ENCODE measurements at places on chromosomes 6 and 20.

GRCh38 chr6:142952614-142953013 is 7.6 kb upstream of the HIVEP2 start:
- no peak for DNase-seq

- no peak for DNase-seq
Measured at GRCh38 chr6:75273009-75273408, 11.6 kb downstream of the TMEM30A start.

- DNase-seq, result no peak
Measured at GRCh38 chr6:154814063-154814462, 80.8 kb downstream of the SCAF8 start.

DNA sequence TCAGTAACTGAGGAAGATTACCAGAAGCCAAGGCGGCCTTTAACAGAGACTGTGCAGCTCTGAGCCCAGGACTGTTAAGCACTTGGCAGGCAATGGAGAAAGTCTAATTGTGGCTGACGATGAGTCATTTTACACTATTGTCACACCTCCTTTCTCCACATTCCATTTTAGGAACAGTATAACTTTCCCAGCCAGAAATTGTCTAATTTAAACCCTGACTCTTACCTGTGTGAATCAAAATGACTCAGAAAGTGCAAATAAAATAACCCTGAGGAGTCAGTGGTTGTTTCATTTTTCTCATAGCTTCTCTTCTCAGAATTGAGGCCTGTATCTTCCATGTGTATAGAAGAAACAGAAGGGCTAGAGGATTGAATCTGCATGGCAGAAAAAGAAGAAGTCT is 40.0 kb upstream of the OPN5 start:
- no peak for DNase-seq

DNA sequence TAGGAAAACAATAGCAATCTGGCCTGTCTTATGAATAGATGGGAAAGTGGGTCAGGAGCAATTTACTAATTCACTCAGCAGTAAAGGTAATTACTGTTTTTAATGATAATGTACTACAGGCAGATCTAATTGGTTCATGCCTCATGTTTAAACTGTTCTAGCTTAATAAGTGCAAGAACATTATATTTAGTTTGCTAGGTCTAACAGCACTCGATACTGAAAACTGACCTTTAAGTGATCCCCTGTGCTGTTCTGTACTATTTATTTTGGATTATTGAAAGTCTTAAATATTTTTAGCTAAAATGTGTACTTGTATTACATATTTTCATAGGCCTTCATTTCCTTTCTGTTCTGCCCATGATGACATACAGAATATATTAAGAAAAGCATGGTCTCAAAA is 998.0 kb upstream of the GJE1 start:
- DNase-seq, result no peak

DNA sequence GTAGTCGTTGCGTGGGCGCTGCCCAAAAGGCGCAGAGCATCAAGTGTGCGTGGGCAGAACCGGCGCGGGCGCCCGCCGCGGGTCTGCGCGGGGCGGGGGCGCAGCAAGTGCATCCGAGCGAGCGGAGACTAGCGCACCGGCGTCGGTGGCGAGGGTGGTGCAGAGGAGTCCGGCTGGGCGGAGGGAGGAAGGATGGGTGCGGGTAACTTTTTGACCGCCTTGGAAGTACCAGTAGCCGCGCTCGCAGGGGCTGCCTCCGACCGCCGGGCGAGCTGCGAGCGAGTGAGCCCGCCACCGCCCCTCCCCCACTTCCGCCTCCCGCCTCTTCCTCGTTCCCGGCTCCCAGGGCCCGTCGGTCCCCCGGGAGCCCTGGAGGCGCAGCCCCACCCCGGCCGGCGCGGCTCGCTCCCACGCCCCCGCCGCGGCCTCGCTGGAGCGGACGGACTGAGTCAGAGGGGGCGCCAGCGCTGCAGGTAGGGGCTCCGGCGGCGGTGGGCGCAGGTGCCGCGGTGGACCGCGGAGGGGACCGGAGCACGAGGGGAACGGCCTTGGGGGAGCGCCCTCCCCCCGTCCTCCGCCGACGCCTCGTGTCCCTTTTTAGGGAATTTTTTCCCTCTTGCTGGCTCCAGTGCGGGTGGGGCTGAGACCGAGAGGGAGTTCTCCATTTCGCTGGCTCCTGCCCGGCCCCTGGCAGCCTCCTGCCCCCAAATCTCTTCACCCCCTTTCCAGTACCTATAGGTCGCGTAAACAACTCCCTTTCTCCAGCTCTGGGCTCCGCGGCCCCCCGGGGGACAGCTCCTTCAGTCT is 1.6 kb upstream of the DBNDD2 start:
- DNase-seq, result no peak

DNA sequence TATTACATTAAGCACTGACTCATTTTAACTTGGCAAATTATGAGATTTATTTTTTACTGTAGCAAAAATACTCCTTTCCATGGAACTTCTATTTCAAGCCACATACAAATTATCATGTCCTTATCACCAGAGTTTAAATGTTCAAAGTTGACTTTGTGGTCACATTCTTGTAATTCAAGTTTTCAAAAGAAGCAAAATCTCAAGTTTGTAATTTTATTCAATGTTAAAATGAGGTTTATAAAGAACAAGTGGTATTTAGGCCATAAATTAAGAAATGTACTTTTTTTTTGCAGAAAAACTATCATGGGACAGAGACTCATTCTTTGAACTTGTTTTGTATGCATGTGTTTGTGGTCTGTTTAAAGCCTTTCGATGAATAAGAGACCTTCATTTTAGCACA is 811.5 kb downstream of the TENT5A start:
- no peak for DNase-seq

DNA sequence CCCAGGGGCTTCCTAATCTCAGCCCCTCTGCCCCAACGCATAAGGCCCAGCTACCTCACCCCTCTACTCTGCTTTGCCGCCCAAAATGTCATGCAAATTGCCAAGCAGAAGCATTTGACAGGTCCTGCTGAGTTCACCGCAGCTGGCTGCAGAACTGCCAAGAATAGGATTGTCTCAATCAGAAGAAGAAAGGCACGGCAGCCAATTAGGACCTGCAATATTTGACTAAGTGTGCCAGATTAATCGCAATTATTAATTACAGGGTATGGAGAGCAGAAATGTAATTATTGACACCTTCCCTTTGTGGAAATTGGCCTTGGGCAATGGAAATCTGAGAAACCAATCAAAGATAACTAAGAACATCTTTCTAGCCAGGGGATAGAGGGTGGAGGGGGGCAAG is 318.6 kb downstream of the LRFN2 start:
- no peak for DNase-seq

DNA sequence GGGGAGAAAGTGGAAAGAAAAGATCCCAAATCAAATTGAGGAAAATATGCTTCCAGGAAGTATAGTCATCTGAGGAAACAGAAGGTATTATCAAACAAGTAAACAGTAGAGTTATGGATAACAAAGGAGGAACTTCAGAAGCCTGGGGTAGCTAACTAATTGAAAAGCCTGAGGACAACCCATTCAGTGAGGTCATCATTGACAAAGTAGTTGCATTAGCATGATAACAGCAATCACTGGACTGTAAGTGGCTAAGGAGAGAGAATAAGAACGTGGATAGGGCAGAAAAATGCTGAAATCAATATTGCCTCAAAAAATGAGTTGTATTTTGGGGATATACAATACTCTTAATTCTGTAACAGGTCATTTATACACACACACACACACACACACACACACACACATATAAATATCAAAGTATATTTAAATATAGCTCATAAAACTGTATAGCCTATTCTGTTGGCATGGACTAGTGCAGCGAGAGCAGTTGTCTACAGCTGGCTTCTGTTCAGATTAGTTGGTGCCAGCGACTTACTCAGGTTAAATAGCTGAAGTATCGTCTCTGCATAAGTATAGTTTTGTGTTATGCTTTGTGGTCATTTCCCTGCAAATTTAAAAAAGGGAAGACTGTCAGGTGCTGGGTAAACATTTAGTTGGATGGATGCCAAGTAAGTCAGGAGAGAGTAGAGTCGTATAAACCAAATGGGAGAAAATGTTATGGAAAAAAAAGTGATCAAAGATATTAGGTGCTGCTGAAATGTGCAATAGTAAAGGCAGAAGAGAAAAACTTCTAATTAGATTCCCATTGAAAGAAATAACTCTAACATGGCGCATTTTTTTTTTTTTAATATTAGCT is 33.8 kb upstream of the CTAGE9 start:
- DNase-seq, result no peak

- no peak for DNase-seq
Measured at GRCh38 chr20:33673410-33674293, 576 bp downstream of the NECAB3 start.

DNA sequence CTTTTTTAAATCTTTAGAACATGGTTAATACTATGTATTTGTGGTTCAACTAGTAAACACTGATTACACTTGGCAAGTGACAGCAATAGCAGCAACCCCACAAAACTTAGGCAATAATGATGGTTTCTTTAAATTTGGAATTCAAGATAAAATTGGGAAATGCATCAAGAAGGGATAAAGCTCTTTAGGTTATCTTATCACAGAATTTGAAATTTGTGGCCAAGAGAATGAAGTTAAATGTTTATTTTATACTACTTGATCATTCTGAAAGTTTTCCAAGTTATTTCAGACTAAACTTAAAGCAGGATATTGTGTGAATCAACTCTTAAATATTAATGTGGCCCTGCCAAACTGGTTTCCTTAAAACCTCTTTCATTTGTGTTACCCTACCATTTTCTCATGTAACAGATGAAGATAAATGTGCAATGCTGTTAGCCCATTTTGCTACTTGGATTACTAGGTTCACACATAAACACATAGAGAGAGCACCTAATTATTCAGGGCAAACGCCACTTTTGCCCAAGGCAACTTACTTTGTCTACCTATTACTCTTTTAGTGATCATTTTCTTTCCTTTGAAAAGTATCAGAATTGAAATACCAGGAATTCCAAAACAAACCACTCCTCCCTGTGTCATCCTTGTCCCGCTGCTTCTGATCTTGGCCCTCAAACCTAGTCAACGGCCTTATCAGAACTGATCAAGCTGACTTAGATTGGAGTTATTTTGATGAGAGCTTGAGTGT is 186.7 kb upstream of the TENT5A start:
- DNase-seq, result no peak

DNA sequence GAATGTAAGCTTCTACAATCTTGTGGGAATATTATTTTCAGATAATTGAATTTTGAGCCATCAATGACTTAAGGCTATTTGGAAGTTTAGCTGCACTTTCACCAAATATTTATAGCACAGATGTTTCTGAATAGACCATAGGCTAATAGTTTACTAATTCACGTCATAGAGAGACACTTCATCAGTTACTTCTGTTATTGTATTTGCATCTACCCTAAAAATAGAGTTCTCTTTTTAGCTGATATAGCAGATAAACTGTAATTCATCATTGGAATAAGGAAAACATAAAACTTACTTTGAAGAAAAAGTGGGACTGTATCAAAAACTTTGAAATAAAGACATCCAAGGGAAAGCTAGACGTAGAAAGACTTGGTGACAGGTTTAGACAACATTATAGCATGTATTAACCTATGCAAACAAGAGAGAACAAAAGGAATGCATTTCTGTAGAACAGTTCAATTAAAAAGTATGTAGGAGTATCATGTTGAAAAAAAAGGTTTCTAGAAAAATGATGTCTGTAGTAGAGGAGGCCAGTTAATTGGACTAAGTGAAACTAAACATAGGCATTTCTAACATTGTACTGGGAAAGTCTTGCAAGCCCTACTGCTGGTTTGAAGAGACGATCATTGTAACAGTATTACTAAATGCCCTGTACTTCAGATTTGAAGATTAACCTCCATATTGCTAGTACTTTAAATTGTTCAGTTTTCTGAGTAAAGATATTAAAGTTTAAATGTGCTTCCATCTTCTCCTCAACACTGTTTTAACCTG is 123.3 kb downstream of the ZFAND3 start:
- no peak for DNase-seq

DNA sequence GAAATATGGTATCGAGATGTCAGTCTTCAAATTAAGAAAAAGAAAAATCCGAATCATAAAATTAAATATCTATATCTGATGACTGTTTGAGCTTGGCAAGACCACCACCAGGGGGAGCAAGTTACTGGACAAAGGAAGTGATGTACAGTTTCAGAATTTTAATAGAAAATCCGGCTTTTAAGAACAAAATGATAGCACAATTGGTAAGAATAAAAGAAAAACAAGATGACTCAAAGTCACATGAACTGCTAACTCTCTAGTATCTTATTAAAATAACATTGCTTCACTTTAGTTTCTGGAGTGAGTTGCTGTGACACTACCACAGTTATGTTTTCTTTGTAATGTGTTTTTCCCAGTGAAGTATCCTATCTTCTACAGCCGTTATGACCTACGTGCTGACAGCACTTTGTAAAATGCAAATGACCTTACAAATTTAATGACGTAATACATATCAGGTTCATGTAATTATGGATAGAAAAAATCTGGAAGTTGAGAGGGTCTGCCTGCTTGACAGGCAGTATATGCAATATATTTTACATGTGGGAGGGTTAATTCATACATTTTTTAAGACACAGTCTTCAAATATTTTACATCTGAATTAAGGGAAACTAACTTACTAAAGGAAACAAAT is 405.3 kb upstream of the HS3ST5 start:
- peak; percentile 5 for DNase-seq

All from hematopoietic multipotent progenitor cell treated with erythropoietin and hydrocortisone succinate and interleukin-3 and kit ligand, for 15 days (in vitro differentiated cells).